ENCODE measurements at places on chromosomes 3 and 15.

DNA sequence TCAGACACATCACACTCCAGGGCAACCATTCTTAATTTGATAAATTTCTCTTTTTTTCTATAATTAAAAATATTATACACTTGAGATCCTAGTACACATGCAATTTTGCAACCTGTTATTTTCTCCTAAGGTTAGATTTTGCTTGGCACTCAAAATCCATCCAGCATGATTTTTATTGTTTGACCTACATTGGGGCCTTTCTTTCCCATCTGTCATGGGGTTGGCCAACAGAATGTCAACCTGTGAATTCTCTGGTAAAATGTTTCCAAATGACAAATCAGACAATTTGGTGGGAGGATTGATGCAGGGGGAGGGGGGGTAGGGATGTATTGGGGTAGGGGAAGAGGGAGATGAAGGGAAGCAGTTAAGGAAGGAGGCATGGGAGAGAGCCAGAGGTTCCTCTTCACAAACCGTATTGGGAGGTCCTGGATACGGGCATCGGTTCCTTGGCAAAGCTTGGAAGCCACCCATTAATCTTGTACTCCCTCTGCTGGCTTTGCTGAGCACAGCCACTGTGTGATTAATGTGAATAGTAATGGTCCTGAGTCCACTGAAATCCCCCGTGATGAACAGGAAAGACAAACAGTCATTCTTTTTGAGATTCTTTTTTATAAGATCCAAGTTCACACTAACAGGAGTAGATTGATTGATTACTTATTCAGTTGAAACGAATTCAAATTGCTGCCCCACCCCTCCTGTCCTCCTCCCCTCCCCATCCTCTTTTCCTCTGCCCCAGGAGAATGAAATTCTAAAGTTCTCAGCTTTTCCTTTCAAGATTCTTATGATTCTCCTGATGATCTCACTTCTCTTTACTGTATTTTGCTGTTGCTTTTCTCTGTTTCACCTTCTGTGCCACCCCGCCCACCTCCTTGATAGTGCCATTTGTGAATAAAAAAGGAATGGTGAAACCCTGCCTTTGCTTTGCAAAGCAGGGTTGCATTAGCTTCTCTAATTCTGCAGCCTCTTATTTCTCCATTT, 82.2 kb upstream of the SLC25A26 start:
- DNase-seq, result peak; percentile 35

GRCh38 chr15:95442107-95442719, 888.3 kb upstream of the NR2F2 start:
- no peak for DNase-seq

- no peak for DNase-seq
Observed at GRCh38 chr3:63966007-63966406, 53.8 kb upstream of the SCAANT1 start.

GRCh38 chr15:72584006-72584405, 70.5 kb upstream of the GOLGA6B start:
- DNase-seq, result no peak

DNA sequence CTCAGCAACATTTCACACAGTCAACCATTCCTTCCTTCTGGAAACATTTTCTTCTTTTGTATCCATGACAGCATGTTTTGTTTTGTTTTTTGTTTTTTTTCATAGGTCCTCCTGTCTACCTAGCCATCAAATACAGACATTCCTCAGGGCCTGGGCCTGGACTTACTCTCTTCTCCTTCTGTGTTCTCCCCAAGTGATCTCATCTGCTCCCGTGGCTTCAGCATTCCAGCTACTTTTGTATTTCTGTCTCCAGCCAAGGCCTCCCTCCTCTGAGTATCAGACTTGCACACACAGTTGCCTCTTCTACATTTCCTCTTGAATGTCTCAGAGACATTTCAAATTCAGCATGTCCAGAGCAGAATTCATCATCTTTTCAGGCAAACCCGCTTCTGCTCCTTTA, 82.4 kb downstream of the HCN4 start:
- DNase-seq, result no peak

DNA sequence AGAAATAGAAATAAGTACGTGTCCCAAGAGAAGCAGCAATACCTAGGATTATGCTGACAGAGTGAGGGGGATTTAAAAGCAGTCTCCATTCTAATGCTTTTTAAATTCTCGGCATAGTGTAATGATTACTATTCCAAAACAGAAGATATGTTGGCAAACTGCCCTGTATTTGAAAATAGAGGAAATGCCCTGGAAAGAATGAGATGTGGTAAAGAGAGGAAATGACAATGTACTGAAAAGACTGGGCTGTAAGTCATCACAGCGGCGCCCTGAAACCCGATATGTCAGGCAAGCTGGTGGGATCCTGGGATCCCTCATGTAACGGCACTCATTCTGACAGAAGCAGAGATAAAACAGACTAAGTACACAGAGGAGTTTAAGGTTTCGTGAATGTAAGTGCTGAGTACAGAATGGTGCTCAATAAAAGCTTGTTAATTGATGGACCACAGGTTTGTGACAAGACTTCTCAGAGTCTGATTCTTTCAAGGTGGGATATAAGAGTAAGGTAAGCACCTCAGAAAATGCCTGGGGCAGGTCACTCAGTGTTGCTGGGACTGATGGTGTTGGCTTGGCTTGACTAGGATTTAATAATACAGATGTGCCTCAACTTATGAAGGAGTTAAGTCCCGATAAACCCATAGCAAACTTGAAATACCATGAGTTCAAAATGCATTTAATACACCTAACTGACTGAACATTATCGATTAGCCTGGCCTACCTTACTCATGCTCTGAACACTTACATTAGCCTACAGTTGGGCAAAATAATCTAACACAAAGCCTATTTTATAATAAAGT, 91.4 kb downstream of the NFKBIZ start:
- DNase-seq, result no peak

DNA sequence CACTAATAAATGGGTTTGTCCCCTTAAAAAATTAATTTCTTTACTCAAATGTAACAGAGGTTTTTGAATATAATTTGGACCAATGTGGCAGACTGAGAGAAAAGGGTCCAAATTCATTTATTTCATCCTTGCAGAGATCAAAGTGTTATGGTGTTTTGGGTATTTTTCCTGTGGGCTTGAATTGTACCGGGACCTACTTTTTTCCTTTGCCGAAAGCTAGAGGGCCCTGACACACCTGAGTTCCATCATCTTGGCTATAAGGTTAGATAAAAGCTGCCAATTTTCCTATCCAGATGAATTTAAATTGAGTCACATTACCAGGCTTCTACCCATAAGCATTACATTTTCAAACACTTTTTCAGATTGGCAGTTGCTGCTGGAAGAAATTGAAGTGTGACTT, 908 bp downstream of the CCNB2 start:
- DNase-seq, result no peak

- DNase-seq, result peak; percentile 31
Observed at GRCh38 chr3:148861277-148861869, 3.7 kb upstream of the CPA3 start.

GRCh38 chr3:125067225-125067624, 11.4 kb upstream of the HEG1 start:
- no peak for DNase-seq

- DNase-seq, result peak; percentile 48
Observed at GRCh38 chr3:14434126-14434497, 31.7 kb downstream of the SLC6A6 start.

GRCh38 chr15:67571648-67572415, 29.3 kb downstream of the MAP2K5 start:
- DNase-seq, result no peak

DNA sequence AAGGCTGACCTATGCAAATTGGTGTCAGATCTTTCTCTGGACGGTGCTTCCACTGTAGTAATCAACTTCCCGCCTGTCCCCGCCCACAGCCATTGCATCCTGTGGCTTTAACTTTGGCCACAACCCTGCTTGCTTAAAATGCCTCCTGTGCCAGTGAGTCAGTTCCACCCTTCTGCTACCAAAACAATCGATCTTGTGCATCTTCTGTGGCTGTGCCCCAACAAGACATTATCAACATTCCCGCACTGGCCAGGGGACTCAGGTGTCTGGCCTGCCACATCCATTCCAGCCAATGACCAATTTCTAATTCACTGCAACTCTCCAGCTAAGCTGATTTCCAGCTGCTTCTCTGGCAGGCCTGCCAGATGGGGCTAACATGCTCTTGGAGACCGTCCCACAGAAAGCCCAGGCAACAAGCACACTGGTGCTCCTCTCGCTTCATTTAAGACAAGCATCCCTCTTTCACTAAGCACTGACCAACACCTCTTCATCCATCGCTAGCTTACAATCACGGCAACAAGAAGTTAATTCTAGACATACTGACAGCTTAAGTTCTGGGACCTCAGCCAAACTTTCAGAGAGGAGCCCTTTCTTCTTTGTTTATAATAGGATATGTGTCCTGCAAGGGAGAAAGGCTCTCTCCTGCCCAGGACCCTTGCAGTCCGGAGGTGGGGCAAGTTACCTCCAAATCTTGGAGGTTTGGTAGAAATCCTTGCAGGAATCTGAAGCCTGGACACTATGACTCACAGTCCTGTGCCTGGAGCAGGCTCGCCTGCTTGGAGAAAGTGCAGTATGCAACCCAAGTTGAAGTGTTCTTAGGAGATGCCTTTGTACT, 6.7 kb downstream of the CA12 start:
- no peak for DNase-seq

- no peak for DNase-seq
Observed at GRCh38 chr3:104523136-104523535, 843.6 kb upstream of the ALCAM start.

- DNase-seq, result no peak
Observed at GRCh38 chr3:153848702-153849101, 272.5 kb upstream of the ARHGEF26 start.

- no peak for DNase-seq
Observed at GRCh38 chr3:7779331-7779730, 722.3 kb upstream of the LMCD1 start.

GRCh38 chr15:72197041-72197459, 537 bp downstream of the GRAMD2A start:
- no peak for DNase-seq

- DNase-seq, result no peak
Observed at GRCh38 chr3:148642214-148642613, 55.5 kb upstream of the AGTR1 start.

GRCh38 chr3:150330872-150331271, 77.2 kb upstream of the TSC22D2 start:
- no peak for DNase-seq

- no peak for DNase-seq
Observed at GRCh38 chr15:97875513-97876280, 84.8 kb upstream of the ARRDC4 start.

- DNase-seq, result no peak
Observed at GRCh38 chr15:42584031-42584765, 8.8 kb downstream of the STARD9 start.

GRCh38 chr15:47586653-47587224, 130.6 kb upstream of the SEMA6D start:
- DNase-seq, result peak; percentile 54

DNA sequence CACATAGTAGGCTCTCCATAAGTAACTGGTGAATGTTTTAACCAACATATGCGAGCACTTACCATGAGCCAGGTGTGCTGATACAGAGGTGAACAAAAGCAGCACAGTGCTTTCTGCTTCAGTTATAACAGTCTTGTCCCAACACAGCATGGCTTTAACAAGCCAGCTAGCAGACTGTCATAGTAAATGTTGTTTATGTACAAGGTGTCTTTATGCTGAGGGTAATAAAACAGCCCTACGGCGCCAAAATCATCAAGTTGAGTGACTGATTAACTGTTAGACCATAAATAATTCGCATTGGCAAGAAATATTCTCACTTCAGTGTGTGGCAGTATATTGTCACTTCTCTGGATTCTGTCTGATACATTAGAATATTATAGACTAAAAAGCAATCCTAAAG, 646.0 kb upstream of the CFAP20DC start:
- no peak for DNase-seq

GRCh38 chr3:177673112-177673914, 476.0 kb upstream of the TBL1XR1 start:
- DNase-seq, result no peak

DNA sequence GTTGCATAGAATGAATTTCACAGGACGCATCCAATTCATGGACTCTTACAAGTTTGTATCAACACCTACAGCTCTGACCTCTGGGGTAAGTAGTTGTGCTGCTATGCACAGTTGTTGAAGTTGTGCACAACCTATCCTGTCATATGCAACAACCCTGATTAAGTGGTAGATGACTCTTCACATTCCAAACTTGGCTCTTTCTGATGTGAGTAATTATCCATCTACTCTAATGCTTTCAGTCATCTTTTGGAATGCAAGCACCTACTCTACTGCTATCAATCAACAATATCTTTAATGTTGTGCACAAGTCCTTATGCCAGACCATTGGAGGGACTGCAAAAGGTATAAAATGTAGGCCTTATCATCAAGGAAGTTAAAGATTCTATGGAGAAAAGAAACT, 921.4 kb downstream of the MCTP2 start:
- no peak for DNase-seq

DNA sequence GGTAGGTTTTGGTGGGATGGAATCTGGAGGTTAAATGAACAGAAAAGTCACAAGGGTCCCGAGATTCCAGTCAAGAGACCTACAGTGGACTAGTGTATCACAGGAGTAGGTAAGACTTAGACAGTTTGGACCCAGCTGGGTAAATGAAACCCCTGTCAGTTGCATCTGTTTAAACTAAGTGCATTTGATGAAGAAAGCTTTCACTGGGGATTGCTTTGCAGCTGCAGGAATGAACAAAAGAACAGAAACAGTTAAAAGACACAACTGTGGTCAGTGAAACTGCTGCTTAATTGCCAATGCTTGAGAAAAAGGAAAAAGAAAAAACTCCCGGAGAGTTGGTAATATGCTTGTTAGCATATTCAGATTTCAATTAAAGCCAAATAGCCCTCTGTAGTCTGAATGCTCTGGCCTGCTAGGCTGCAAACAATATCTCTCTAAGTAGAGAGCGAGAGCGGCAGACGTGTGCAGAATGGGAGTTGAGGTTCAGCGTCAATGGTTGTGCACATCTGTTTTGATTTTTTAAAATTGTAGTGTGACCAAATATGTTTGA, 37.1 kb downstream of the OXNAD1 start:
- no peak for DNase-seq

GRCh38 chr3:178505832-178506231, 30.4 kb upstream of the KCNMB2 start:
- DNase-seq, result no peak

GRCh38 chr3:138452436-138452835, 18.0 kb downstream of the ESYT3 start:
- no peak for DNase-seq

DNA sequence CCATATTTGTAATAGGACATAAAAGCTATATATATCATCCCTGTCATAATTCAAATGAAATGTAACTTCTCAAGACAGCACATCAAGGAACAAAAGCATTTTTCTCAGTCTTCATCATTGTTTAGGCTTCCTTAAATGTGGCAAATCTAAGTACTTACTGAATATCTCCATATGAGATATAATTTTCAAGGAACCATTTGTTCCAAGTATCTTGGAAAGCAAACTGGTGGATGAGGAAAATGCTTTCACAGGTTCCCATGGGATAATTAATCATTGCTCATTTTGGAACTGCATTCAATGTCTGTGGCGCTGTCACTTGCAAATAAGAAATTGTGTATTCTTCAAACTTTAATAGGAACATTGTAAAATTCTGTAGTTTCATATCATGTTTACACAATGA, 52.6 kb upstream of the ZNF385D start:
- no peak for DNase-seq

- DNase-seq, result no peak
Observed at GRCh38 chr3:46921871-46922271, 44.4 kb downstream of the PTH1R start.

Measured in NCI-H2029 (cell line).